ENCODE measurements at places on chromosomes 5 and 9.

DNA sequence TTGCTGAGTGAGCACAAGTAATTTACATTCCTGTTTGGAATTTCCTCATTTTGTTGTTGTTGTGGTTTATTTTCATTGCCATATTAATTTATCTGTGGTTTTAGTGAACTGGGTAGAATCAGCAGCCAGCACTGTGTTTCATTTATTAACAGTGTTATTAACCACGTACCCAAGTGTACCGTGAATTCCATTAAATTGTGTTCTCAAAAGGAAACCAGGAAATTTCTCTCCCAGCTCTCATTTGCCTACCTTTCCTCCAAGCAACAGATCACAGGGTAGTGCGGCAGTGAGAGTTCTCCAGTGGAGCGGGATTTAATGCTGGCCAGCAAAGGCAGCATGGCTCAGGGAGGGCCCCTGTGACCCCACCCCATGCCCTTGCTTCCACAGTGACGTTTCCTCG, 54.6 kb downstream of the MVB12B start:
- DNase-seq, result no peak

GRCh38 chr5:93117751-93118531, 463.1 kb downstream of the NR2F1-AS1 start:
- peak; percentile 22 for DNase-seq

DNA sequence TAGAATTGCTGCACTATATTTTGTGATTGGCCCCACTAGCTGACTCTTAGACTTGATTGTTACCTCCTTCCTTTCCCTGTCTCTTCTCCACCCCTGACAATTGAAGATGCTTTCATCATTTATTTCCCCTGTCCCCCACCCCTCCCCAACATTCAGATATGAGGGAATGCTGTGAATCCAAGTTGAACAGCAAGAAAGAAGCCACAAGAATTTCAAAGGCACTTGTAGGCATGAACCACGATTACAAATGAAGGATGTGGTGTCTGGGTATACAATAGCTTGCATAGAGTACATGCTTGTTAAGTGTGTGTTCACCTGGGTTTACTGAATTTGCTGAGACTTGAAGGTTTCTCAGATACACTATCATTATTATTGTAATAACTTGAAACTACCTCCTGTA, 78.3 kb upstream of the TRIO start:
- DNase-seq, result no peak

DNA sequence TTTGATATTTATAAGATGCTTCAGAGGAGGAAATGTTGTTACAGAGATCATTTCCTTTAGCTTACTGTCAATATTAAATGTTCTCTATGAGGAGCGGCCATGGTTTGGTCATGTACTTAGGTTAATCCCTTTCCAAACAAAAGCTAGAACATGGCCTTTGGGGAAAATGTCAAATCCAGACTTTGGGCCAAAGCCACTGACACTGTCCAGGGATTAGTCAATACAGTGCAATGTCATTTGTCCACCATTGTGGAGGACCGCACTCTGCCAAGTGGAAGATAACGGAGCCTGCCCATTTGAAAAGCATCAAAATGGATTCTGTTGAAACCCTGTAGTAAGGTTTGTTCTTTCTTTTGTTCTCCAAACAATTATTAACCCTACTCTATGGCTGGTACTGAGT, 50.1 kb downstream of the FRMPD1 start:
- DNase-seq, result no peak

DNA sequence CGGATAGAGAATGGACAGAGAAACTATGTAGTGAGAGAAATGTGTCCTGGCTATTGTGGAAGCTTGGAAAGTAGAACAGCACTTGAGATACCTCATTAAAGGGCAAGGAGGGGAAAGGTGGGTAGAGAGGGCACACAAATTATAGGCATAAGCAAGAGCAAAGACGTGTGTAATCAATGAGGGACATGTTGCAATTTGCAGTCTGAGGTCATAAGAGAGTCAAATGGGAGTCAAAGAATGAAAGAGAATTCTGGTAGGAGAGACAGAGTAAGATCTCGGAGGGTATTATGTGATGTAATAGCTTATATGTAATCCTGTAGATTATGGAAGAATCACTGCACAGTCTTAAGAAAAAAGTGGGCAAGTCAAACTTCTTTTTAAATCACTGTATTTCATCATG, 312.0 kb upstream of the RGMB start:
- DNase-seq, result no peak

GRCh38 chr5:10366310-10367272, 13.1 kb downstream of the MARCHF6 start:
- peak; percentile 87 for DNase-seq

GRCh38 chr9:6230037-6230780, 14.6 kb downstream of the IL33 start:
- no peak for DNase-seq

GRCh38 chr5:151470439-151470838, 23.0 kb downstream of the SLC36A1 start:
- DNase-seq, result peak; percentile 38
